ENCODE measurements at places on chromosomes 1 and 21.

DNA sequence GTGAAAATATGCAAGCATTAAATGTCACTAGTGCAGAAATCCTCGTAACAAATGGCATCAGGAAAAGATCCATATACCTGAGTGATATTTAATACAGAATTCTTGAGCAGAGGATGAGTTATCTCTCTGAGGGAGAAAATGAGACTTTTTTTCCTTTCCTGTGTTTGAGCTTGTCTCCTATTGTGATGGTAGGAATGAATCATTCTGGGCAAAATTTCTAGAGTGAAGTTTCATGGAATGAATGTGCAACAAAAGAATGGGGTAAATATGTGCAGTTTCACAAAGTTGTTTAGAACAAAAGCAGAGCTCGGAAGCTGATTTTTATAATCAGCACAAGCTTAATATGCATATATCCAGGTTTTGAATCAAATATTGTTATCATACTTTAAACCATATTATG lies 4.6 kb downstream of the CTPS1 start:
- DNase-seq: no peak

DNA sequence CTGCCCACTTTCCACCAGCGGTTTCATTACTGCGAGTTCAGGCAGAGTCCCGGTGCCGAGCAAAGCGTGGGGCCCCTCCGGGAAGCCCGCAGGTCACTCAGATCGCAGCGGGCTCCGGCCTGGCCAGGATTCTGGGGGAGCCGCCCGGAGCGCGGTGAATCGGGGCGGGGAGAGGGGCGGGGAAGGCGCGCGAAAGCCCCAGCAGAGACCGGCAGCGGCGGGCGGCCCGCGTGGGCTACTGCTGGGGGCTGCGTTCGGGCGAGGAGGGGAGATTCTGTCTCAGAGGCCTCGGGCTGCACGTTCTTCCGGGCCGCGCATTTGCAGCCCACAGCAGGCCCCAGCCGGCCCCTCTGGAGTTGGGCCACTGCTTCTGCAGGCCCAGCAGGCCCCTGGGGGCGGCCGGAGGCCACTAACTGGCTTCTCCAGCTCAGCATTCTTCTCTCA lies 64.7 kb downstream of the SCCPDH start:
- no peak for DNase-seq

DNA sequence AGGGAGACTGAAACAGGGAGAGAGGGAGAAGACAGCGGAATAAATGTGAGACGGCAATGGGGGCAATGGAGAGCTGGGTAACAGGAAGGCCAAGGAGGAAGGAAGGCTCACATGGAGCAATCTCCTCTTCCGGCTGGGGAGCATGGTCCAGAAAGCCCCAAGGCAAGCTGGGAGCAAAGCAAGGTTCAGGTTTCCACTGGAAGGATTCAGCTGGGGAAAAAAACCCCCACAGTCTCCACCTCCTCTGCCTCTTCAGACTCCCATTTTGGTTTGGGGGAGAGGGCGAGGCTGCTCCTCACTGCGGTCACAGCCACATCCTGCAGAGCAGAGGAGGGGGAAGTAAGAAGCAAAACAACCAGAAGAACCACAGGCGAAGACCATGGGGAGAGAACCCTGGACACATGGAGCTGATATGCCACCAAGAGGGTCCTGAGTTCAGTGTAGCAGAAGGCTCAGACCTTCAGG lies 650 bp downstream of the TNFAIP8L2 start:
- no peak for DNase-seq

- DNase-seq: no peak
Measured at GRCh38 chr1:32806290-32806689, 10.9 kb downstream of the YARS1 start.

- no peak for DNase-seq
Measured at GRCh38 chr1:165891111-165891860, 63.9 kb downstream of the UCK2 start.

DNA sequence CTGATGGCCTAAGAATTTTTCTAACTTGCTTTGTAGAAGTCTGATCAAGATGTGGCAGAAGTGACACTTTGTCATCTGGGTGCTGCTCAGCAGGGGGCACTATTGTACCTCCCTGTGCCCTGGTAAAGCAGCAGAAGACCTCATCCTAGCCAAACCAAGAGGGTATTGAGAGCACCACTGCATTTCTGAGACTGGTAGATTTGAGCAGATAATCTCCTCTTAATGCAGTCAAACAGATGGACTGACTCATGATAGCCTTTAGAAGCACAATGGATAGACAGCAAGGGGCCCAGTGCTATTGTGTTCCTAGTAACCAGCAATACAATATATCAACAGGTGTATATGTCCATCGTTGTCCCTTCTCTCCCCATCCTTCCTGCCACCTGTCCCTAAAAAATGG lies 5.7 kb downstream of the TPM3 start:
- DNase-seq: no peak

DNA sequence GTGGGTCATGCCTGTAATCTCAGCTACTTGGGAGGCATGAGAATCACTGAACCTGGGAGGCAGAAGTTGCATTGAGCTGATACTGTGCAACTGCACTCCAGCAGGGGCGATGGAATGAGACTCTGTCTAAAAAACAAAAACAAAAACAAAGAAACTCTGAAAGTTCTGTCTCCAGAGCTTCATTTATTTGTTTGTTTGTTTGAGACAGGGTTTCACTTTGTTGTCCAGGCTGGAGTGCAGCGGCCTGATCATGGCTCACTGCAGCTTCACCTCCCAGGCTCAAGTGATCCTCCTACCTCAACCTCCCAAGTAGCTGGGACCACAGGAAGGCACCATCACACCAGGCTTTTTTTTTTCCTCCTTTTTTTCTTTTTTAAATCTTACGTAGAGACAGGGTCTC lies 191.8 kb upstream of the TNR start:
- DNase-seq: no peak

DNA sequence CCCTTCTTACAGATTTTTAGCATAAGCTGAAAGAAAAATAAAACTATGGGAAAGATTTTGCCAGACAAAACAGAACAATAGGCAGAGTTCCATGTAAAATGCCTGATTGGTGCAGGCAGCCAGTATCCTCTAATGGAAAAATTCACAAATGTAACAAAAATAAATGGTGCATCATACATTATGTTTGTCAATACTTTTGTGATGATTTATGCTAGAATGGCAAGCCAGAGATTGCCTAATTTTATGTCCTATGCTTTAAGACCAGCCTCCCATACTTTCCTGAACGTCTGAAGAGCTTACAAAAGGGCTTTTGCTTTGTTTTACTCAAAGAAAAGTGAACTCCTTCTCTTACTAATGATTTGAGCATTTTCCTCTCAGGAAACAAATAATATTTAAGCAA lies 81.5 kb upstream of the KCNJ15 start:
- no peak for DNase-seq

- DNase-seq: no peak
Measured at GRCh38 chr1:24566236-24566867, 10.5 kb downstream of the NCMAP start.

GRCh38 chr1:240295811-240296210 lies 204.1 kb downstream of the FMN2 start:
- DNase-seq: no peak

- DNase-seq: no peak
Measured at GRCh38 chr1:205064741-205065316, 19.4 kb downstream of the TMEM81 start.

DNA sequence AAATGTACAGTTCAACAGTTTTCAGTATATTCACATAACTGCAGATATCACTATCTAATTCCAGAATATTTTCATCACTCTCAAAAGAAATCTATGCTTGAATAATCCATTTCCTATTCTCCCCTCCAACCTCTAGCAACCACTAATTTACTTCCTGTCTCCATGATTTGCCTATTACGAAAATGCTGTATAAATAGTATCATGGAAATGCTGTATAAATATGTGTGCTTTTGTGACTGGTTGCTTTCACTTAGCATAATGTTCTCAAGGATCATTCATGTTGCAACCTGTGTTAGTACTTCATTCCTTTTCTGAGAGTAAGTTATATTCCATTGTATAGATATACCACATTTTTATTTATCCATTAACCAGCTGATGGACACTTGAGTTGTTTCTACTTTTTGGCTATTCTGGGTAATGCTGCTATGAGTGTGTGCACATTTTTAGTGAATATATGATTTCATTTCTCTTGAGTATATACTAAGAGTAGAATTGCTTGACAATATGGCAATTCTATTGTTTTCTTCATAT lies 115.6 kb downstream of the TNFSF18 start:
- DNase-seq: no peak

DNA sequence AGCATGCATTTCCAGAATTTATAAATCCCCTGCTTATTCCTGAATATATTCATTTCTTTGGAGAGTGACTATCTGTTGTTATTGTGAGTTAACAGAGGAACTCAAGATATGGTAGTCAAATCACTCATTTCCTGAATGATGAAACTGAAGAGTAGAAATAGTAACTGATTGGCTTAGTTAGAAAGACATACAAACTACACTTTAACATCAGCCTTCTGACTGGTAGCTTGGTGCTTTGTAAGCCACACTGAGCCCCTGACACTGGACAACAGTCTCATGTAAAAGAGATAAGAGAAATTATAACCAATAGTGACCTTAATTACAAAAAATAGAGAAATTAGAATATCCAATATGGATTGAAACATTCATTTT lies 4.8 kb downstream of the GBP7 start:
- DNase-seq: no peak

DNA sequence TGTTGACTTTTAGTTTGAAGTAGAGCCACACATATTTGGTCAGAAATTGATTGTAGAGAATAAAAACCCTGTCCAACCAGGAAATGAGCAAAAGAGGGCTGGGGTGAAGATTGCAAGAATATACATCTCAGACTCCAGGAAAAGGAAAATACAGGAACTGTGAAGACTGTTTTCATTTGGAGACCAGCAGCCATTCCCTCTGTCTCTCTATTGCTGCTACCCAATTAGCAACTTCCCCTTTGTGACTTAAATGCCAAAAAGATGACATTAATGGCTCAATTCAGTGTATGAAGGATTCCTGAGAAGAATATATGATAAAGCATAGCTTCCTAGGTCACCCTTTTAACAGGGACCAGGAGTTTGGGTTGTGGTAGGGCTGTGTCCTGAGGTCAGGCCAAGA lies 31.6 kb upstream of the CEP350 start:
- no peak for DNase-seq

GRCh38 chr1:30014031-30014430 lies 709.4 kb downstream of the MATN1 start:
- DNase-seq: no peak

- DNase-seq: no peak
Measured at GRCh38 chr1:119007339-119007669, 19.2 kb upstream of the TBX15 start.

- no peak for DNase-seq
Measured at GRCh38 chr1:165287329-165287728, 69.2 kb downstream of the LMX1A start.

GRCh38 chr21:21605521-21605920 lies 607.3 kb downstream of the NCAM2 start:
- no peak for DNase-seq

- DNase-seq: no peak
Measured at GRCh38 chr1:50974618-50974935, 4.5 kb downstream of the CDKN2C start.

DNA sequence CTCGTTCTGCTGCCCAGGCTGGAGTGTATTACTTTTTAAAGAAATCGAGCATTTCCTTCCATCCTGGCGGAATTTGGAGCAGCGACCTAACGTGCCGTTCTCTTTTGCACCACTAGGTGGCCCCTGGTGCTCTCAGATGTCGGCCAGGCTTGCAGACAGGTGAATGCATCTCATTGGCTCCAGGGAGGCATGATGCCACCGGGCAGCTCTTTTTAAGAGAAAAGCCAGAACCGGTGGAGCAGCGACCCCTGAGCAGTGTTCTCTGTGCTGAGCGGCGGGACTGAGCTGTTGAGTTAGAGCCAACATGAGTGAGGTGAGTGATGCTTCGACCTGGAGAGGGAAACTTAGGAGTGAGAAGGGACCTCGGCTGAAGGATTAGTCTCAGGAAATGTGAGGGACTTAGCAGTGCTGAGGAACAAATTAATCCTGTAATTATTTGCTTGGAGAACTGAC lies at the start of gene PCP4:
PCP4 (plus strand) TSS at position 241 of the 453 bp plus-strand sequence; CDS start at position 305, 64 bp downstream.
- DNase-seq: no peak

DNA sequence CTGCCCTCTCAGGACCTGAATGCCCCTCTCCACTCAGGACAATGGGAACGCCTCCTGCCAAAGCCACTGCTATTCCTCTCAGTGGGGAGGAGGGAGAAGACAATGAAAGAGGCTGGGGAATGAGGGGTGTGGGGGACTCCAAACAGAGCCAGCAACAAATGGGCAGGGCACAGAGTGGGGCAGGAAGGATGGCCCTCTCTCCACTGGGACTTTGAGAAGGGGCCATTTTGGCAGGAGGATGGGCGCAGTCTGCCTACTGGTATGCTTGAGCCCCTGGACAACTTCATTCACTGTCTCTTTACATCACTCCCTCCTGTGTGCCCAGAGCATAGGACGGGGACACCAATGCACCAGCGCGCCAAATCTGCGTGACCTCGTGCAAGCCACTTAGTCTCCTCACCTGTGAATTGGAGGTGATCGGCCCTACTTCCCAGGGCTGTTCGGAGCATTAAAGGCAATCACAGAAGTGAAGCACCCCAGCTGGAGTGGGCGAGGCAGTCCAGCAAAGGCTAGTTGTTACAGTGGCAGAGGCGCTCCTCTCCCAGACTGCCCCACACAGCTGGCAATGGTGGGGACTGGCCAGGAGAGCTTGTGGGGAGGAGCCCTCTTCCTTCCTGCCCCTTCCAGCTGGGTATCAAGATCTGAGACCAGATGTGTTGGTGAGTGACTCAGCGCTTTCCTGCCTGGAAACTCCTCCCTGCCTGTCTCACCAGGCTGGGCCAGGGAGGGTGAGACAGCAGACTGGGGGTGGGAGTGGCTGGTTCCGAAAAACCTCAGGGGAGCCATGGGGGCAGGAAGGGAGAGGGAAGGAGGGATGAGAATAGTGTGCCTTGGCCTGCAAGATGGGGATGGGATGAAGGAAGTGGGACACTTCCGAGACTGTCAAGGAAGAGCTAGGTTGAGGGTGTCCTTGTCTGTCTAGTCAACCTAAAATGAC lies 22.4 kb upstream of the SYNC start:
- peak; percentile 85 for DNase-seq

- DNase-seq: no peak
Measured at GRCh38 chr1:201556841-201557571, 18.1 kb downstream of the NAV1 start.

- no peak for DNase-seq
Measured at GRCh38 chr1:106621853-106622252, 434.6 kb upstream of the PRMT6 start.

DNA sequence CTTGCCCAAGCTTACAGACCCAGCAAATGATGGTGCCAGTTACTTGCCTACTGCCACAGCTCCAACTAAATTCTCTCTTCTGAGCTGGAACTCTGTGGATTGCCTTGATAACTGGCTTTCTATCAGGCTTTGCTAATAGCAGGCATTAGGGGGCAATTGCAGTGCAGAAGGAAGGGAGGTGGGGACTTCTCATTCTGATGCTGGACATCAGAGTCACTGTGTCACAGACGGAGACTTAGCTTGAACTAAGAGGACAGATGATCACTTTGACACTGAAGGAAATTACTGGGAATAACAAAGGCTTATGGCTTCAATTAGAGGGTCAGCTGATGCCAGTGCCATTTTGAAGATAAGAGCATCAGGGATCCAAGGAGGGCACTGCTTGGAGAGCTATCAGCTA lies 114.5 kb downstream of the DDX20 start:
- DNase-seq: no peak
